ENCODE measurements at places on chromosomes 4 and X.

GRCh38 chrX:140713174-140713539, 3.6 kb downstream of the LINC00632 start:
- peak; percentile 18 for DNase-seq

- DNase-seq: no peak
Observed at GRCh38 chr4:184747034-184747830, 13.3 kb upstream of the CENPU start.

DNA sequence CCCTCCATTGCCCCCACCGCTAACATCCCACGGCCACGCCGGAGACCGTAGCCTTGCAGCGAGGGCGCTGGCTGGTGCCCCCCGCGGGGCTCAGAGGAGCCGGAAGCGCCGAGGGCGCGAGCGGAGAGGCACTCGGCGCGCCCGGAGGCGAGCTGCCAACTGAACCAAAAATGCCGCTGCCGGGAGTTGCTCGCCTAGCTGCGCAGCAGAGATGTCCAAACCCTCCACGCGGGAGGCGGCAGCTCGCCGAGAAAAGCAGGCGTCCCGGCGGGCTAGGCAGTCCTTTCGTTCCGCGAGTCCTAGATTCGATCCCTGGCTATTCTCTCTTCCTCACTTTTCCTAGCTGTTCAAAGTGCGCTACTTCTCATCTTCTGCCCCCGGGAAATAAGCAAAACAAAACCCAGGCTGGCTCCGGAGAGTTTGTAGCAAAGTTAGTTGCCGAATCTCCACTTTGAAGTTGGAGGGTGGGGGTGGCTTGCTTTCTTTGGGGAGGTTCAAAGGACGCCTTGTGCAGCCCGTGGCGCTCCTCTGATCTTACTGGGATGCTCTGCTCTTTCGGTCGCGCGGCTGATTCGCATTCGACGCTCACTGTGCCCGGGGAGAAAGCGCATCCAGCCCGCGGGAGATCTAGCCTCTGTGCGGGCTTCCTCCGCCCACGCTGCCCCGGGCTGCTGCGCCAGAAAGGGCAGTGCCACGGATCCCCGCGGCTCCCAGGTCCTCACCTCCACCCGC, 723 bp downstream of the NKX6-1 start:
- peak; percentile 36 for DNase-seq

DNA sequence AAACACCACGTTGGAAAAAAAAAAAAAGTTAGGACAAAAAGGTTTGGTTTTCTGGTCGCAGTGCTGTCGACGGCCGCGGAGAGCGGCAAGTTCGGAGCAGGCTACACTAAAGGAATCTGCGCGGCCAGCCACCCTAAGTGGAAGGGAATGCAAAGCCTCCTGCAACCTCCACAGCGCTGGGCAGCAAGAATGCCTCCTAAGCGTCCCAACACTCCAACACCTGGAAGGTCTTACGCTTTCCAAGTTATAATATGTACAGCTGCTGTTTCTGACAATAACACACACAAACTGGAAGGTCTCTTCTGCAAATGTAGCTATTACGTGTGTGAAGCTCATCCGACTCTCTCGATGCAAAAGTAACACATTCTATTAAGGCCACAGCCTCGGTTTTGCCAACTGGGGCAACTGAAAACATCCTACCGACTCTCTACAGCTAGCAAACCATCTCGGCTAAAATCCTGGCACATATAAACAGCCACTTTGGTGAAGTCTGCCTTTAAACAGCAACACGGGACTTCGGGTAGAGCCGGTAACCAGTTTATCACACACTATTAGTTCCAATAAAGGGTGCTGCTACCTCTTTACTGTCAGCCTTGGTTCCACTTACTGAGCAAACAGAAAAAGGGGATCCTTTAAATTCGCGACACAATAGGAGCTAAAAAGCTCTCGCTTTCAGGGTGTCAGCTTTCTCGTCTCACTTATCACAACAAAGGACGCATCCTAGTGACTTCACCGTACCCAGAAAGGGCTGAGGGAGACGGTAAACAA, 895 bp downstream of the SMIM14 start:
- DNase-seq: peak; percentile 26

DNA sequence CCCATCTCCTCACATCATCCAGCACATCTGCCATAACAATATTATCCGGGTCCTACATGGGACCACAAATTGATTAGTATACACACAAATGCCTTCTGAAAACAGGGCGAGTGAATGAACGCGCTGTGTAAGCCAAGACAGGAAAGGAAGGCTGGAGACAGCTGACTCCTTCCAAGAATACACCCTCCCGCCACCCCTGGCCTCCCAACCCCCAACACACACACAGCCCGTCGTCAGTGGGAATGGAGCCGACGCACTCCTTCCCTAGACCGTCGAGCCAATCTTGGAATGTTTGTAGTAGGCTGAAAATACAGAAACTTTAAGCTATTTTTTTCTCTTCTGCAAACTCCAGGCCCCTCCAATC, 319 bp upstream of the MAGEH1 start:
- no peak for DNase-seq

DNA sequence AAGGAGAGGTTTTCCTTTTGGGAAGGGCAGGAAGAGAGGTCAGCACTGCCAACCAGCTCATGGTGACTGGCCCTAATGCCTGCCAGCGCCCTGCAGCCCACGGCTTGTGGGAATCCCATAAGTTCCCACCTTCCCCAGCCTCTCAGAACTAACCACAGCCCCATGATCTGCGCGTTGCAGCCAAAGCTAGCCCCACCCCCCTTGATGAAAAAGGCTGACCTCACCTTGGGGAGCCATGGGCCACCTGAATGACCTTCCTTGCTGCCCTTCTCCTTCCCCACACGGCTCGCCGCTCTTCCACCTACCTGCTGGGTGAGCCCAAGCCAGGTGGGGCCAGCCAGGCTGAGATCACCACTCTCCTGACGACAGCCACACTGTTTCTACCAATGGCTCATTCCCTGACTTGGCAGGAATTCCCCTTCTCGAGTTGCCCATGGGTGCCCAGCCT, 3.9 kb upstream of the ELF4 start:
- DNase-seq: no peak

DNA sequence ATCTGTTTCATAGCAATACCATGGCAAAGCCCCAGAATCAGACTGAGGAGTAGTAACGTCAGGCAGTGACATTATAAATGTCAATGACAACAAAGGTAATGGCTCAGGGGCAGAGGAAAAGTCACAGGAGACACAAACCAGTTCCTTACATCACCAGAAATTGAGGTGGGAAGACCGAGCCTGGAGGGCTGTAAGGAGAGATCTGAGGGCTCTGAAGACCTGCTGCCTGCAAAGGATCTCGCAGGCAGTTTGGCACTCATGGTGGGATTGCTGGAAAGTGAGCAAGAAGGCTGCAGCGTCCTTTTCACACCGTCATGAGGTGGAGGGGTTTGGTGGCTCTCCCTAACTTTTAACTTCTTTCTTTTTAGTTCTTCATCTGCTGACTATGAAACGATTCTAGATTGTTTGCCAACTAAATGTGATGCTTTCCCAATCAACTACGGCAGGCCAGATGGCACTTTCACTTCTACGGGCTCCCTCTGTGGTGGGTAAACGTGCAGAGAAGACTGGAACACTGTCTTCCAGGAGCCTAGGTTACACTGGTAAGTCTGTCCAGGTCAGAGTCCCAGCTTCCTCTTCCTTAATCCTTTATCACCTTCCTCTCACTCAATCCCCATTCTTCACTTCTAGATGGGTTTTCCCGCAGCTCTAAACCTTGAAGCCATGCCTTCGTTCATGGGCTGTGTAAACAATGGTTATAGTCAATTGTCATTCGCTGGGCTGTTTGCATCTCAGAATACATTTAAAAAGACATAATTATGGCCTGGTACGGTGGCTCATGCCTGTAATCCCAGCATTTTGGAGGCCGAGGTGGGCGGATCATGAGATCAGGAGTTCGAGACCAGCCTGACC, 58.2 kb downstream of the TBC1D9 start:
- DNase-seq: no peak

- no peak for DNase-seq
Observed at GRCh38 chrX:149036086-149036485, 469.0 kb downstream of the IDS start.

DNA sequence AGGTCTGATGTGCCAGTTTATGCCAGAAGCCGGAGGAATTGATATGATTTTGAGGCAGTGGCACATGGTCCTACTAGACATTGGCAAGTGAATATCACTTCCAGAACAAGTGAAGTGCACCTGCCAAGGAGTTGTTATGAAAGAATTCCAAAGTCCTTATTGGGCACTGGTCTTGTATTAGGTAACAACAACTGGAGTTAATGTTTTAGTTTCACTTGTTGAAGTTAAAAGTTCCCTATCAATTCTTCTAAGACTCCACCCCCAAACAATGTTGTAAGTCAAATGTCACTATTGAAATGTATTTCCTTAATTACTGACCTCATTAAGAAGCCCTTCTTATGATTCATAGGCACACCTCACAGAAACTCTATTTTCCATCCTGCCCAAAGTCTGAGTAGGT, 3.1 kb downstream of the TET2 start:
- DNase-seq: no peak

DNA sequence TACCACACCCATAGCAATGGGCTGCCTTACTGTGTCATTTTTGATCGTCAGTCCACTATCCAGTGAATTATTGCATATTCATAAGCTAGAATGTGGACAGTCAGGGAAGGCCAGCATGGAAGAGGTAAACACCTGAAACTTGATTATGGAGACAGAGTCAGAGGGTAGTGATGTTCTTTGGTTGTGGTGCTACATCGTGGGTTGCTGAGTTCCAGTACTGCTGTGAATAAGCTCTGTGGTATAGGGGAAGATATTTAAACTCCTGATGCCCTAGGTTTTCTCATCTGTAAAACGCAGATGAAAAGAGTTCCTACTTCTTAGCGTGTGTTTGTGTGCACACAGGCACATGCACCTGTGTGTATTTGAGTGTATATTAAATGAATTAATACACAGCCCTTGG, 69.9 kb downstream of the CPE start:
- DNase-seq: no peak

GRCh38 chrX:119784747-119785446, 6.5 kb downstream of the RPL39 start:
- DNase-seq: peak; percentile 65

DNA sequence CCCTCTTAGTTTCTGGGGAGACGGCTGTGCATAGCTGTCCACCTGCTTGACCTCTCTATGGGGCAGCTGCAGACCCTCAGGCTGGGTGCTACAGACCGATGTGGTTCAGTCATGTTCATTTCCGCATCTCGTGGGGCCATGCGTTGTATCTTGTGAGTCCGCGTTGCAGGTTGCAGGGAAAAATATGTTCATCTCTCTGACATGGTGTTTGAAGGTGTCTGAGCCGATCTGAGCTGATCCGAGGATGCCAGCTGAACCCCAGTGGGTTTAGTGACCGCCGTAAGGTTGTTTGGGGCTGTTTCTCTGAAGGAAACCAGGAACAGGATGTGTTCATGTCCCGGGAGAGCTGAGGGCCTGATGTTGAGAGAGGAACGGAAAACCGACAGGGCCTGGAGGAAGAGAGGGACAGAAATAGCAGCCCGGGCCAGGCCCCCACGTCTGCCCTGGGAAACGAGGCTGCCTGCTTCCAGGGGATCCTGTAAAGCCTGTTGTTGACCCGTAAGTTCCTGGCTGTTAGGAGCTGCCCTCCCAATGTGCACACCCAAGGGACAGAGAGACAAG, 9.8 kb upstream of the P2RY8 start:
- no peak for DNase-seq

- peak; percentile 58 for DNase-seq
Observed at GRCh38 chrX:153474718-153475117, 4.3 kb upstream of the HAUS7 start.

GRCh38 chrX:115413246-115413878, 123.8 kb downstream of the LUZP4 start:
- no peak for DNase-seq

DNA sequence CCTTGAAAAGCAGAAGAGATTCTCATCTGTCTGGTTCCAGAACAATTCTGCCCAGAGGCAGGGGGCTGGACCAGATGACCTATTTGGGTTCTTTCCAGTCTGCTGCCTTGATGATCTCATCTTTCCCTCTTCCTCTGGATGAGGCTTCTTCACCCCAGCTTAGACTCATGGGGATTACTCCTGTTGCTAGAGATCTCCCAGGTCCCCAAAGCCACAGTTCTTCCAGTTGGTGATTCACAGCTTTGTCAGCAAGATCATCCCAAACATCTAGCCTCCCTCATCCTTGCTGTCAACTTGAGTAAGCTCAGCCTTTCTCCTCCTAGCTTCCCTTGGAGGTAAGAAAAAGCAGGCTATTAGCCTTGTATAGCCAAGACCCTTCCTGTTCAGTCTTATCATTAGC, 64.2 kb upstream of the PJA1 start:
- DNase-seq: no peak

DNA sequence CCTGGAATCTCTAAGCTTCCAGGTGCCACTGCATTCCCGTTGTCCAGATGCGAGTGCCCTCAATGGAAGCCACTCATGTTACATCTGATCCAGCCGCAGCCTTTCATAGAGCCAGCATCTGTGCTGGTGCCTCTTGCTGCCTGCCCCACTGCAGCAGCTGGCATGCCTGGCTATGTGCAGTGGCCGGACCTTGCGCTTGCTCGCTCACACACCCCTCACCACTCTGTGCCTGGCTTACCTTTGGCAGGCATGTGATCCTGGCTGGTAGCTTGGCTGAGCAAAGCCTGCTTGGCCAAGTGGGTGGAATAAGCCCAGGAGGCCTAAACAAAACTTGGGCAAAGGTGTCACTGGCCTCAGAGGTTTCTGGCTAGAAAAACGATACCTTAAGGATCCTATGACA, 59.5 kb upstream of the CDKN2AIP start:
- DNase-seq: no peak

- DNase-seq: no peak
Observed at GRCh38 chr4:5787311-5787710, 76.3 kb downstream of the EVC start.

DNA sequence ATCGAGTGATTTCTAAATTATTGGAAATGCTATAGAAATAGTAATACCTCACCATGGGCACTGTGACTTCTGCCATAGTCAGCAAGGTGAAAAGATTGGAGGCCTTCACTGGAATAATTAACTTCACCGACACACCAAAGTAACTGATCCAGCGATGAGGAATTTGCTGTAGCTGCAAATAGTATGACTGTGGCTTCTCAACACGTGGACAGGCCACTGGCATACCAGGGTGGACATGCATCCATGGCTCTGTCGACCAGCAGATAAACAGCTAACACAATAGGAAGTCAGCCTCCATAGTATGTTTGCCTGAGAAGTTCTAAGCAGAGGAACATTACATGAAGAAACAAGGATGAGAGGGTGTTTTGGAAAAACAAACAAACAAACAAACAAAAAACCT, 10.9 kb upstream of the FAT4 start:
- DNase-seq: no peak

GRCh38 chr4:81040012-81040659, 9.6 kb downstream of the BMP3 start:
- DNase-seq: no peak

- peak; percentile 17 for DNase-seq
Observed at GRCh38 chrX:140764401-140764919, 54.9 kb downstream of the LINC00632 start.
